ENCODE measurements at places on chromosomes 6 and 20. TPM values are rescaled to one million over a fixed set of nuclear protein-coding genes. Genes with fewer than 3 reads are reported as not detected.

DNA sequence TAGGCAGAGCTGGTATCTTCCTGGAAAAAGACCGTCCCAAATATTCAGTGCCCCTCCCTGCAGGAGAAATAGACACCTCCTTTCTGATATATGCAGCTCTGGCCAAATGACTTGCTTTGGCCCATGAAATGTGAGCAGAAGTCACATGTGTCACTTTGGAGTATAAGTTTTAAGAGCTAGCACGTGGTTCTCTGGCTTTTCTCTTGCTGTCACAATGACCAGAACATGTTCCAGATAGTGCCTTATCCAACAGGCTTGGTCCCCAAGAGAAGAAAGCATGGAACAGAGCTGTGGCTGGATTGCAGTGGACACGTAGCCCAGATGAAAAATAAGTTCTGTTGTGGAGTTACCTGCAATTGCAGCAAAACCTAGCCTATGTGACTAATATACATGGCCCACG is 40.4 kb downstream of the UNC5CL start:
- H3K27ac ChIP-seq, result no peak overlapping the region
- DNase-seq, result no peak
- H3K4me3 ChIP-seq, result no peak overlapping the region
- peaks cover 64% of the 10 kb centered on the region for H3K4me1 ChIP-seq
- H3K36me3 ChIP-seq, result no peaks in the 10 kb centered on the region

DNA sequence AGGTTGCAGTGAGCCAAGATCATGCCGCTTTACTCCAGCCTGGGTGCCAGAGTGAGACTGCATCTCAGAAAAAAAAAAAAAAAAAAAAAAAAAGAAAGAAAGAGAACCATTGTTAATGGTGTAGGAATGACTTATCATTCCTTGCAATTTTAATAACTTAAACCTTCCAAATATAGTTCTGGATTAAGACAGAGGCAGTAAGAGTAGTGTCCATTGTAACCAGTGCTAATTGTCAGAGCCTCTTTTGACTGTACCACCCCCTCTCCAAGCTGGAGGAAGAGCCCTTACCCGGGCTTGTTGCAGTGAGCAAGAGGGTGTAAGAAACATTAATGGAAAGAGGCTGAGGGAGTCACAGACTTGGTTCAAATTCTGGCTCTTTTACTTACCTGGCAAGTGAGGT is 53.8 kb downstream of the SASH1 start:
- no peaks in the 10 kb centered on the region for H3K27me3 ChIP-seq
- DNase-seq, result no peak
- H3K4me3 ChIP-seq, result no peak overlapping the region
- peaks cover 20% of the 10 kb centered on the region for H3K4me1 ChIP-seq
- H3K27ac ChIP-seq, result no peak overlapping the region
- H3K36me3 ChIP-seq, result peaks cover 7% of the 10 kb centered on the region

GRCh38 chr20:24970030-24970553 is 21.0 kb downstream of the CST7 start:
- no peaks in the 10 kb centered on the region for H3K4me1 ChIP-seq
- no peak overlapping the region for H3K27ac ChIP-seq
- H3K4me3 ChIP-seq, result no peak overlapping the region
- H3K36me3 ChIP-seq, result peaks cover 44% of the 10 kb centered on the region
- no peak for DNase-seq
- no peaks in the 10 kb centered on the region for H3K27me3 ChIP-seq

DNA sequence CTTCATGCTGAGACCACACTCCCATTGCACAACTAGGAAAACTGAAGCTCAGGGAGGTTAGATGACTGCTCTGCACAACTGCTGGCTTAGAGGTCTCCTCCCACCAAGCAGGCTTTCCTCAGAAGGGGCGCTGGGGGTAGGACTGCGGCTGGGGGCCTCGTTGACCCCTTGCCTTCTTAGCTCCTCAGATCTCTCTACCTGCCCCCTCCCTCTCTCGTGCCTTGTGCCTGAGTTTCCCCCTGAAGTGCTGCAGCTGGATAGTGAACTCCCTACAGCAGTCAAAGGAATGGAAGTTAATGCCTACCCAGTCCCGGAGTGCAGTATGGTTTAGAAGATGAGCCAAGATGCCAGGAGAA is 149.8 kb downstream of the GRM4 start:
- H3K27ac ChIP-seq, result no peak overlapping the region
- no peak overlapping the region for H3K4me3 ChIP-seq
- H3K4me1 ChIP-seq, result peaks cover 11% of the 10 kb centered on the region

DNA sequence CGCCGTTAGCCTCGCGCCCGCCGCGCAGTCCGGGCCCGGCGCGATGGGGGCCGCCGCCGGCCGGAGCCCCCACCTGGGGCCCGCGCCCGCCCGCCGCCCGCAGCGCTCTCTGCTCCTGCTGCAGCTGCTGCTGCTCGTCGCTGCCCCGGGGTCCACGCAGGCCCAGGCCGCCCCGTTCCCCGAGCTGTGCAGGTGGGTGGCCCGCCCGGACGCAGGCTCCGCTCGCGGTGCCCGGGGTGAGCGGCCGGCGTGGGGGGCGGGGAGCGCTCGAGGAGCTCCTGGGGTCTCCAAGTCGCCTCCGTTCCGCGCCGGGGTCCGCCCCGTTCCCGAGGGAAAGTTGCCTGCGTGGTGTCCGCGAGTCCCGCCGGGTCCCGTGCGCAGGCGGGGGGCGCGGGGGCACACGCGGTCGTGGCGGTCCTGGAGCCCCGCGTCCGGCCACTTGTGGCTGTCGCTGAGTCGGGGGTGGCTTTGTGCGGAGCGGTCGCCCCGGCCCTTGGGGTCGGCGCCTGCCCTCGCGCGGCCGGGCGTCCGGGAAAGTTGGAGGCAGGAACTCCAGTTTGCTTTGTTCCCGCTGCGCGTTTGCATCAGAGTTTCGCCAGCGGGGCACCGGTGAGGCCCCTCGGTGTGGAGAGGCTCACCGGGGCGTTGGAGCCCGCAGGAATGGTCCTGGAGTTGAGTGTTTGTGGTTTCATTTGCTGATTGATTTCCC is 476 bp downstream of the IGF2R start:
- DNase-seq, result peak; percentile 41
- H3K27ac ChIP-seq, result no peak overlapping the region
- H3K27me3 ChIP-seq, result peaks cover 31% of the 10 kb centered on the region
- H3K4me3 ChIP-seq, result peak overlapping the region; percentile 91

- no peaks in the 10 kb centered on the region for H3K27me3 ChIP-seq
Observed at GRCh38 chr20:6024768-6025167, 29.1 kb downstream of the LRRN4 start.

DNA sequence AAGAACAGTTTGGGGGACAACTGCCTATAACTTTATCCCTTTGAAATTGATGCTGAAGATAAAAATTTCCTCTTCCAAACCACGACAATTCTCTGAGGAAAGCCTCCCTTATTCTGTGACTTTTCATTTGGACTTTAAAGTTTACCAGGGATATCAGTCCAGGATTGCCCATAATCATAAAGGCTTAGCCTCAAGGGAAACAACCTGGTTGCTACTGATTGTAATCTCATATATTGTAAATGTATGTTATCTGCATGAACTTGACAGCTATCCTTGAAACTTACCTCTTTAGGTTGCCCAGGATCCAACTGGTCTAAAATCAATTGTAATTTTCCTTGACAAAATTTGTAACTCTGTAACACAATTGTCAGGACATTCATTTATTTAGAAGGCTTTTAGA is 23.8 kb downstream of the TBC1D32 start:
- no peaks in the 10 kb centered on the region for H3K4me1 ChIP-seq
- H3K36me3 ChIP-seq, result peaks cover 7% of the 10 kb centered on the region
- DNase-seq, result no peak
- H3K4me3 ChIP-seq, result no peak overlapping the region
- H3K27ac ChIP-seq, result no peak overlapping the region

DNA sequence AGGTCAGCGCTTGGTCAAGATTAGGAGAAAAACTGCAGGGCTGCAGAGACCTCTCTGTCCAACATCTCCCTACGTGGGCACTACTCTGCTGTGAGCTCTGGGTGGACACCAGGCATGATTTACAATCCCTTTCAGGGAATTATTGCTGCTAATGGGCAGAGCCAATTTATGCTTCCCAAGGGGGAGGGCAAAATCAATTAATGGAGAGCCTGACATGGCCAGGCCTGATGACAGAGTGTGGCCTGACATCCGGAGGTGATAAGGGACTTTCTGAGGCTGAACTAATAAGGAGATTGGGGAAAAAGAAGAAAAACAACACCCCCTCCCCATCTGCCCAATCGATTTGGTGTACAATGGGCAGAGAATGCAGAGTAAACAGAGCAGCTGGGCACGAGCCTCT is 5.0 kb upstream of the KCNK16 start:
- no peaks in the 10 kb centered on the region for H3K4me1 ChIP-seq
- no peak overlapping the region for H3K27ac ChIP-seq
- no peak overlapping the region for H3K4me3 ChIP-seq
- no peaks in the 10 kb centered on the region for H3K36me3 ChIP-seq

- H3K4me3 ChIP-seq, result no peak overlapping the region
- H3K4me1 ChIP-seq, result peaks cover 83% of the 10 kb centered on the region
- peaks cover 29% of the 10 kb centered on the region for H3K27me3 ChIP-seq
- no peak overlapping the region for H3K27ac ChIP-seq
- no peak for DNase-seq
- H3K36me3 ChIP-seq, result peaks cover 22% of the 10 kb centered on the region
Observed at GRCh38 chr6:158461954-158462353, 97.9 kb upstream of the TMEM181 start.

- no peaks in the 10 kb centered on the region for H3K27me3 ChIP-seq
- no peaks in the 10 kb centered on the region for H3K36me3 ChIP-seq
- peaks cover 39% of the 10 kb centered on the region for H3K4me1 ChIP-seq
- no peak overlapping the region for H3K4me3 ChIP-seq
Observed at GRCh38 chr6:81063891-81064290, 688.6 kb downstream of the TENT5A start.

DNA sequence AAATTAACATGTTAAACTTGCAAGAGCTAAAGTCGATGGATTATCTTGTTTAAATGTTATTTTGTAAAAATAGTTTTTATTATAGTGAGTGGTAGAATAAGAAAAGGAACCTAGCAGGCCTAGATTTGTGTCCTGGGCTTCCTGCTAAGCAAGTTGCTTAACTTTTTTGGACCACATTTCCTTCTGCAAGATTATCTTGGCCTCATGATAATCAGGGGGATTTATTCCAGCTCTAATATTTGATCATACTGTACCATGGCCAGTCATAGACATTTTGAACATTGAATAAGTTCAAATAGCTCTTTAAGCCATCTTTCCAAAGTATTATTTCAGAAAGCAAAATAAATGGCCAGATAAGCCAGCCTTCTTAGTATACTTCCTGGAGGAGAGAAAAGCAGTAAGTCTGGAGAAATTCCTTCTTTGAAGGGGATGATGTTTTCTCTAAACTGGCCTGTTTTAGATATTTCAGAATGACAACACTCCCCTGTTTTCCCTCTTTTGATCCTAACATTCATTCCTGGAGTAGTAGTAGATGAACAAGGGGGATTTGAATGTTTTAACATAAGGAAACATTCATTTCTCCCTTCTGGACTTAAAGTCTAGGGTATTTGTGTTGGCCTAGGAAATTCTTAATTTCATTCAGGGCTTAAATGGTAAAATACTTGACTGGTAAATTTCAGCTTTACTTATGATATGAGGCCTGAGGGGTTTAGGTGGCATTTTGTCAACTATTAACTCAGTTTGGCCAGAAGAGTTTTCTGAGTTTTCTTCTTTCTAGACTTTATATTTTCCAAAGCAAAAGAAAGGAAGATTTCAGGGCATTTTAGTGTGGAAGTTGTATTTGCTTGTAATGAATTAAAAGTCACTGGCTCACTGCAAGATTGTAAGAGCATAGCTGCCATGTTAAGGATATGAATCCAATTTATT is 108.8 kb upstream of the SCGN start:
- H3K27me3 ChIP-seq, result no peaks in the 10 kb centered on the region
- no peak overlapping the region for H3K4me3 ChIP-seq
- no peak for DNase-seq
- peaks cover 1% of the 10 kb centered on the region for H3K4me1 ChIP-seq
- H3K27ac ChIP-seq, result no peak overlapping the region
- peaks cover 19% of the 10 kb centered on the region for H3K36me3 ChIP-seq

- peaks cover 4% of the 10 kb centered on the region for H3K4me1 ChIP-seq
- H3K4me3 ChIP-seq, result no peak overlapping the region
- no peaks in the 10 kb centered on the region for H3K27me3 ChIP-seq
- no peaks in the 10 kb centered on the region for H3K36me3 ChIP-seq
- DNase-seq, result no peak
Observed at GRCh38 chr20:22160101-22160652, 424.2 kb downstream of the FOXA2 start.

GRCh38 chr6:137402143-137402680 is 92.0 kb downstream of the OLIG3 start:
- no peak for DNase-seq
- no peaks in the 10 kb centered on the region for H3K27me3 ChIP-seq
- H3K36me3 ChIP-seq, result no peaks in the 10 kb centered on the region
- peaks cover 20% of the 10 kb centered on the region for H3K4me1 ChIP-seq
- no peak overlapping the region for H3K4me3 ChIP-seq

DNA sequence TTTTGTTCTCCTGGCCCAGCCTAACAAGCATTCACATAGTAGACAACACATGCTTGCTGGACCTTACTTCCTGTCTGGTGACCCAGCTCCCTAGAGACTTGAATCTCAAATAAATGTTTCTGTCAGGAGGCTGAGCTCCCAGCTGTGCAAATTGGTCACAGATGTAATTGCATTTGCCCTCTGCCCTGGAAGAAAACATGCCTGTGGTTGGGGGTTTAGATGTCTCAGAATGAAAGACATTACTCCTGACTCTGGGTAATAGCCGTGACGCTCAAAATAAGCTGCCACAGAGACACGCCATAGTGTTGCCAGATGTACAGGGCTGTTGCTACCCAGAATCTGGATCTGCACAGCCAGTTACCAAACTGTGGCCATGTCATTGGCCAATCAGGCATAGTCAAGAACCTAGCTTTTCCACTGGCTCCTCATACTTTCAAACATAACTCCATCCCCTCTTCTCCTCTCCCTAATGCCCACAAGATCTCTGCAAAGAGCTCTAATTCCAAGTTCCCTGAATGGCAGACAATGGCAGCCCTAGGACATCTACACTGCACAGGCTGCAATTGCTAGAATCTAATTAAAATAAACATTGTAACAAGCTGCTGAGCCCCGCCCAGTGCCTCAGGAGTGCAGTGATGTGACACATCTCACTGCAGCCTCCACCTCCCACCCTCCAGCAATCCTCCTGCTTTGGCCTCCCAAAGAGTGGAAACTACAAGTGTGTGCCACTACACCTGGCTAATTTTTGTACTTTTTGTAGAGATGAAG is 32.8 kb upstream of the GMPR start:
- no peaks in the 10 kb centered on the region for H3K27me3 ChIP-seq
- no peaks in the 10 kb centered on the region for H3K36me3 ChIP-seq
- no peak overlapping the region for H3K4me3 ChIP-seq
- H3K27ac ChIP-seq, result no peak overlapping the region
- no peak for DNase-seq

Gene TREML1
- total RNA-seq, result not detected

Gene ZNF831
- 0.04 TPM for total RNA-seq

Gene TMEM14C
- total RNA-seq, result 122 TPM

Gene RIMS1
- total RNA-seq, result 1.1 TPM

Gene ADGRF5
- total RNA-seq, result 0.11 TPM

Gene SPO11
- not detected for total RNA-seq

Gene ADGB
- total RNA-seq, result not detected

All from WTC11 (cell line).